ENCODE measurements at places on chromosomes 13 and 19.

- DNase-seq = no peak
Measured at GRCh38 chr13:44237276-44237767, 136.3 kb upstream of the SERP2 start.

- DNase-seq = no peak
Measured at GRCh38 chr13:100364591-100364990, 224.0 kb downstream of the GGACT start.

DNA sequence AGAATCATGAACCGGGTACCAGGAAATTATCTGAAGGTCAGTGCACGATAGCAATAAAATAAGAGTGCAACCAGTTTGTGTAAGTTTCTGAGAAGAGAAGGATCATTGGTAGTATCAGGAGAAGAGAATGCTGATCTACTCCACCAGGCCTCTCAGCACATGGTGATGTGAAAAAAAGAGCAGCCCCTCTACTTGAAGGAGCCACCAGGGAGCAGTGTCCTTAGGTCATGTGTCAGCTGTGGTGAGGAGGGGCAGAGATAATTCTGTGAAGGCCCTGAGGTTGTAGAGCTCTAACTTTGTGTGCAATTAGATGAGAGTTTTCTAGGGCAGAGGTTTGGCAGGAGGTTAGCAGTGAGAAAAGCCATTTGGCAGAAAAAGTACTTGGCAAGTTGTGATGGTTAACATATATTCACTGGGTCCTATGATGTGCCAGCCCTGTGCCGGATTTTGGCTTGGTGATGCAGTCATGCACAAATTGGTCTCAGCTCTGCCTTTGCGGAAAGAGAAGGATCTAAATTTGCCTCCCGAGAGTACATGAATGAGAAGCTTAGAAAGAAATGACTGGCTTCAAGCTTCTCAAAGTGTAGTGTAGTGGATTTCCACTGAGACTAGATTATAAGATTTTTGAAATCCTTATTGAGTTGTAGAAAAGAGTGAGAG, 19.2 kb upstream of the ZC3H13 start:
- peak; percentile 18 for DNase-seq

DNA sequence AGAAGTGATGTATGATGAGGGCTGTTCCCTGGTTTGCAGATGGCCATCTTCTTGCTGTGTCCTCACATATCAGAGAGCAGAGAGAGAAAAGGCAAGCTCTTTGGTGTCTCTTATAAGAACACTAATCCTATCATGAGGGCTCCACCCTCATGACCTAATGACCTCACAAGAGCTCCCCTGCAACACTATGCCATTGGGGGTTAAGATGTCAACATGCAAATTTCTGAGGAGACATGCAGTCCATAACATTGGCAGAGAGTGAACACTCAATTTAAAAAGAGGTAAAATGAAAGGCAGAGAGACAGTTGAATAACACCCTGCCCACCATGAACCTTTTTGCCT, 10.9 kb downstream of the FAM187B start:
- no peak for DNase-seq

GRCh38 chr19:15431396-15432017, 12.7 kb upstream of the AKAP8L start:
- DNase-seq = no peak

GRCh38 chr19:29528946-29529645, 3.3 kb downstream of the VSTM2B start:
- DNase-seq = no peak

DNA sequence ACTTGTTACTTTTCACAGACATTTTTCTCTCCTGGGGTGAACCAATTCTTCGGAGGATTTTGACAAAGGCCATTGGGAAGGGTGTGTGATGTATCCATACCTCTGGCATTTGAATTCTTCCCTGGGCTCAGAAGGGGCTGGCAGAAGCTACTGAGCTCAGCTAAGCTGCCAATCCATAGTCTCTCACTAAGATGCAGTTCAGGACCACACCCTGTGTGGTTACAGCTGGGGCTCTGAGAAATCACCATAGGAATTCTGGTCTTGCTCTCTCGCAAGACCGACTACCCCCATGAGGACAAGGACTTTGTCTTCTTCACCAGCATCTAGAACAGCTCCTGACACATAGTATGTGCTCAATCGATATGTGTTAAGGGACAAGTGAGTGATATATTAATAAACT, 6.0 kb downstream of the C13orf42 start:
- no peak for DNase-seq

DNA sequence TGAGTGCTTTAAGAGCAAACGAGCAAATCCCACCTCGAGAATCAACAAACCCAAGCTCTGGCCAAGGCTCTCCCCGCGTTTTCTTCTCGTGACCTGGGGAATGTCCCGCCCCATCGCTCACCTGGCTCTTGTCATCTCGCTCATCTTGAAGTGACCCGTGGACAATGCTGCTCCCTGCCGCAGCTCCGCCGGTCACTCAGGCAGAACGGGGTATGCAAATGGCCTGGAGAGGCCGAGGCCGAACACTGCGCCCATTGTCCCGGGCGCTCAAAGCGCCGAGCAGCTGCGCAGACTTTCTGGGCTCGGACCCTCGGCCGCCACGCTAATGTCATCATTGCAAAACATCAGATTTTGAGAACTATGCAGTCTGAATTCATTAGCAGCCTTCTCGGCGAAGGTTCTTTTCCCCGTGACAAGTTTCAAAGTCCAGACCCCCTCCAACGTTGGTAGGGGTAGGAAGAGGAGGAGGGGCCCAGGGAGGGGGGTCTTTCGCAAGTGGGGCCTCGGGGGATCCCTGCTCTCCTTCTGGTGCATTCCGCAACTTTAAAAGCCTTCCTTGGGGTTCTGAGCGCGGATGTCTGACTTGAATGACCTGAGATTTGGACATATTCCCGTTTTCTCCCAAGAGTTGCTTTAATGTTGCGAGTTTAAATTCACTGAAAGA, 39.7 kb downstream of the SOX1 start:
- DNase-seq = no peak

DNA sequence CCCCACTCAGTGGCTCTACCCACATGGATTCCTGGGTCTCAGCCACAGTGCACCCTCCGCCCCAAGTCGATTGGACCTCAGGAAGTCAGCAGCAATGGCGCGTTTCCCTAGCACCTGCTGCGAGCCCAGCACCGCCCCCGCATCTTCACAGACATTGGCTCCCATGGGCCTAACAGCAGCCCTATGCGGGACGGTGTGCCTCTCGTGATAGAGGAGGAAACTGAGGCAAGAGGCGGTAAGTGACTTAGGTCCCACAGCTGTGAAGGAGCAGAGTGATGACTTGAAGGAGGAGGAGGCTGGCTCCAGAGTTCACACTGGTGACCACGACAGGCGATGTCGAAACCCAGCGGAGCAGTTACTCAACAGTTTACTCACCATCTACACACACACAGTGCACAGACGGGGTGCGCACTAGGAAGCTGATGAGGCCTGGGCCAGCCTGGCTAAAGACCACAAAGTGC, 104.5 kb upstream of the SOX1 start:
- DNase-seq = no peak

GRCh38 chr13:83232626-83233025, 649.6 kb downstream of the SLITRK1 start:
- DNase-seq = no peak

- no peak for DNase-seq
Measured at GRCh38 chr13:111120913-111121312, 5.8 kb downstream of the ARHGEF7 start.

GRCh38 chr19:16593181-16593580, 21.0 kb upstream of the SLC35E1 start:
- no peak for DNase-seq

GRCh38 chr13:45207319-45207718, 6.5 kb upstream of the KCTD4 start:
- no peak for DNase-seq

GRCh38 chr13:29957320-29957719, 106.9 kb upstream of the UBL3 start:
- no peak for DNase-seq

GRCh38 chr19:6723738-6724137, 3.3 kb upstream of the C3 start:
- no peak for DNase-seq

DNA sequence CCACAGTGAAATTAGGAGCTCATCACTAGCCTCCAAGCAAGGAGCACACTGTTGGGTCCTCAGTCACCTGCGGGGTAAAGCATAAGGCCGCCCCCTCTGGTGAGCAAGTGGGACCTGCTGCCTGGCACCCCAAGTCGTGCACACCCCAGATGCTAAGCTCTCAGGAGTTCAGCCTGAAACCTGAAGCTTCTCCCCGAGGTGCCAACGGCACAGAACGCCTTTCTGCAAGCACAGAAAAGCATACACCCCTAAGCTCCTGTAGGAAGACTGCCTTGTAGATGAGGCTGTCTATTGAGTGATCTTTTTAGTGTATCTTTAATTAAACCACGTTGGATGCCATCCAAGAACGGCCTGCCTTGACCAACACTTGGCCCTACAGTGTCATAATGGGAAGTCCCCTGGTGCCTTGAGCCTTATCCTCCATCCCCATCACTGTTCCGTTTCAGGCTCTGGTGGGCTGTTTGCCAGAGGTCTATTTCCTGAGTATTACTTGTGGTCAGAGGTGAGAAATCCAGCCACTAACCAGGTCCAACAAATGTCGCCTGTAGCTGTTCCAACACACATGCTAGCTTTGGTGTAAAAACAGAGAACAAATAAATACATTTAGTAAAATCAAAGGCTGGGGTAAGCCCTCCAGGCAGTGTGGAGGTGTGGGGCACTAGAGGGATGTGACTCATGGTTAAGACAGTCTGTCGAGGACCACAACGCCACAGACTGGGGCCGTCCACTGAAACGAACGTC, 44.8 kb downstream of the C13orf42 start:
- DNase-seq = no peak

GRCh38 chr19:15292847-15293582, 39.3 kb downstream of the BRD4 start:
- no peak for DNase-seq

DNA sequence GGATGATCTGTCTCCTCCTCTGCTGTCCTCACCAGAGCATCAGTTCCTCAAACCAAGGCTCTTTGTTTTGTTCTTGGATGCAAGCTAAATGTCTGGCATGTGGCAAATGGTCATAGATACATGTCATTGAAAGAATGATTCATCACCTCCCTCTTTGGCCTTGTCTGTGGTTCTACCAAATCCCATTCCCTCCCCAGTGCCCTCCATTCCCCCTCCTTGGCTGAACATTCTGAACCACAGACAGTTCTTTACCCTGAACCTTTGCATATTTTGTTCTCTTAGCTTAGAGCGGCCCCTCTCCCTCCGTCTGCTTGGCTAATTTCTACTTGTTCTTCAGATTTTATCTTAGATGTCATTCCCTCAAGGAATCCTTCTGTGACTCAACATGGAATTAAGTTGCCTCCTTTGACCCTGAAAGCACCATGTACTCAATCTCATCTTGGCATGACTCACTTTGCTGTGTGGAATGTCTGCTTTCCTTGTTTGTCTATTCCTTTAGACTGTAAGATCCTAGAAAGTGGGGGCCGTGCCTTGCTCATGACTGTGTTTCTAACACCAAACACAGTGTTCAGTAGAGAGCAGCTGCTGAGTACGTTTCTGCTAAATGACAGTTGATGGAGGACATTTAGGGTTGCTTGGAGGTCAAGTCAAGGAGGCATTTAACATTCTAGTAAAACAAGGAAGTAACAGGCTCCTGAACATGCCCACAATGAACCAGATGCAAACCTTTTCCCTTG, 8.1 kb downstream of the ALOX5AP start:
- DNase-seq = no peak

GRCh38 chr19:22619932-22620331, 14.2 kb upstream of the ZNF492 start:
- no peak for DNase-seq

GRCh38 chr19:17020385-17020784, 6.2 kb downstream of the CPAMD8 start:
- DNase-seq = no peak

DNA sequence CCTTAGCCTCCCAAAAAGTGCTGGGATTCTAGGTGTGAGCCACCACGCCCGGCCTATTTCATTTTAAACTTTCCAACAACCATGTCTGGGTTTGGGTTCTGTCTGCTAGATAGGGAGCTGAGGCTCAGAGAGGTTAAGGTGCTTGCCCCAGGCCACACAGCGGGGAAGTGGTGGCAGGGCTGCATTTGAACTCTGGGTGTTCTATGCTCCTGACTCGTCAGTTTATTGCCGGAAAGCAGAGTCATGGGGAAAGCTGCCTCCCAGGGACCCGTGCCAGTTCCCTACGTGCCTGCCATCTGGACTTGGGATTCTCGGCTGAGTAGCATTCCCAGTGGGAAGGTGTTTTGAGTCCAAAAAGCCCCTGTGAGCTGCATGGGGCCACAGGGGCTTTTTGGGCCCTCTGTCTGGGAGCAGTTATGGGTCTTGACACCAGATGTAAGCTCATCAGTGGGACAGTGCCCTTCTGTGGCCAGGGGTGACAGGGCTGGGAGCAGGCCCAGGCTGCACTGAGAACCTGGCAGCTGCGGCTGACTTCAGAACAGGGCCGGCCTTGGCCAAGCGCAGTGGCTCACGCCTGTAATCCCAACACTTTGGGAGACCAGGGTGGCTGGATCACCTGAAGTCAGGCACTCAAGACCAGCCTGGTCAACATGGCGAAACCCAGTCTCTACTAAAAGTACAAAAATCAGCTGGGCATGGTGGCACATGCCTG, 10.9 kb downstream of the RFX1 start:
- DNase-seq = no peak

DNA sequence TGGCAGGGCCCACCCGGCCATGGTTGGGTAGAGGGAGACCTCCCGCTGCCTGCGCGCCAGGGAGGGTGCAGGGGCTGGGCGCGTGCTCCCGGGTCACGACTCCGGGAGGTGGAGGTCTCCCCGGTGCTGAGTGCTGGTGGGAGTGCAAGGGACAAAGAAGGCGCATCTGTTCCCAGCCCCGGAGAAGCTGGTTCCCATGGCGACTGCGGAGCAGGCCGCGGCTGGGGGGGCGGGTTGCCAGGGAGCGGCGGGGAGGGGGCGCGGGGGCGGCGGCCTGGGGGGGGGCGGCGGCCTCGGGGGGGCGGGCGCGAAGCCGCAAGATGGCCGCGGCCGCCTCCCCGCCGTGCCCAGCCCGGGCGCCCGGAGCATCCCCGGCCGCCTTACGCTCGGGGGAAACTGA, 1.2 kb downstream of the CBARP start:
- DNase-seq = no peak

DNA sequence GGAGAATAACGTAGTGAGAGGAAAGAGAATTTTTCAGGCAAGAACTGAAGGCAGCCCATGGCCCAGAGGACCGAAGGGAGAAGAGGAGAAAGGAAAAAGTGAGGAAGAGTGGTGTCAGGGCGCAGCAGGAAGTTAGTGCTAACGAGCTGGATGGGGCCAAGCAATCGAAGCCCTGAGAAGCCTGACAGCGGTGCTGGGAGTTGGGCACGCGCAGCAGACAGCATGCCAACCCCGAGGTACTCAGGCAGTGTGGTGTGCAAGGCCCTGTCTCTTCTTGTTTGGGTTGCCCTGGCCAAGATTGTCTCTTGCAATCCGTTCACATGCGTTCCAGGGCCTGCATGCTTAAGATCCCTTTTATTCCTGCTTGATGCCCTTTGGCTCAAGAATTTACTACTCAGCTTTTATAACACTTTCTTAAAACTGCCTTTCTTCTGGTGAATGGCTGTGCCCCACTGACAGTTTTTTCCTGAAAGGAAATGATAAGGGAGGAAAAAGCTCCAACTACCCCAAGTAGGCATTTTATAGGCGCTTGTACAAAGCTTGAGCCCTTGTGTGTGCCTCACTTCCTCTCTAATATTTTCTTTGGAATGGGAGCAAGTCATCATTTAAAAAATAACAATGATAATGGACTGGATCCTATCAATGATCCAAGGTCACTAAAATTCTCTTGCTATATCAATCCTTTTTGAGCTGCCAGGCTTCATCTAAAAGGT, 115.4 kb downstream of the FLT1 start:
- no peak for DNase-seq
